ENCODE measurements at places on chromosomes 2 and 18.

- DNase-seq, result no peak
Measured at GRCh38 chr18:10791169-10791831, 265.5 kb downstream of the NAPG start.

DNA sequence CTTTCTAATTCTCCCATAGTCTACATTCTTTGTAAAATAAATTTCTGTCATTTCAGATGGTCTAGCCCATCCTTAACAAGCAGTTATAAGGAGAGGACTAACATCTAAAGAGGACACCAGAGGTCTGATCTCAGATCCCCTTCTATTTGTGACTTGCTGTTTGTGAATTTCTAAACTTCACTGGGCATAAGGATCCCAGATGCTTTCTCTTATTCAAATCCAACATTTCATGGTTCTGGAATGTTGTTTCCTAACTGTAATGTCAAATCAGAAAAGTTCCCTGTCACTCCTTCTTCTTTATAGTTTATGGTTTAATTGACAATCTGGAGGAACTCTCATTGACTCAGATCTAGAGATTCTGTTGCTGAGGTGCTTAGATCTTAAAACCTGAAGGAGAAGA lies 430.2 kb downstream of the MEIS1 start:
- DNase-seq, result no peak

- DNase-seq, result no peak
Measured at GRCh38 chr2:147614979-147615470, 229.8 kb upstream of the ACVR2A start.

GRCh38 chr2:237669628-237670392 lies 42.4 kb downstream of the LRRFIP1 start:
- DNase-seq, result peak; percentile 69

DNA sequence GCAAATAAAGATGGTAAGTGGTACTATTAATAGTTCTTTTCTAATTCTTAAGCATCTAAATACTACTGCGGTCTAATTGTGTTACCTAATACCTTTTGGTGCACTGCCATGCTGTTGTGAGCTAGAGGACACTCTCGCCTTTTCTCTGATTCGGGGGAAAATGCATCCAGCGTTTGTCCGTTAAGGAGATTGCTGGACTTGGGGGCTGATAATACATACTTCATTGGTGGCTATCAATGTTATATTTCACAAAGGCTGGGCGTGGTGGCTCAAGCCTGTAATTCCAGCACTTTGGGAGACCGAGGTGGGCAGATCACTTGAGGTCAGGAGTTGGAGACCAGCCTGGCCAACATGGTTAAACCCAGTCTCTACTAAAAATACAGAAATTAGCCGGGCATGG lies 141.7 kb upstream of the TWIST2 start:
- DNase-seq, result no peak

DNA sequence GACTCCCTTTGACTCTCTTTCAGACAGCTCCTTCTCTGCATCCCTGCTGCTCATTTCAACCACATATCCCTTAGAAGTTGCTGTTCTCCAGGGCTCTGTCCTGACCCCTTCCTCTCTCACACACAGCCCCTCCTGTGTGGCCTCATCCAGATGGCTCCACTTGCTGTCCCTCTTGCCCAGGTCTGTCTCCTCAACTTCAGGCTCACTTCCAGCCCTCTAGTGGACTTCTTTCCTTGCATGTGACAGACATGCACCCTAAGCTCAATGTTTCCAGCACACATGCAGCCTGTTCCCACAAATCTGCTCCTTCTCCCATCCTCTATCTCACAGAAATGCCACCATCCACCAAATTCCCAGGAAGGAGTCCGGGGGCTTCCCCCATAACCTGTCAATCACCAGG lies 9.0 kb upstream of the MRPL19 start:
- DNase-seq, result no peak

DNA sequence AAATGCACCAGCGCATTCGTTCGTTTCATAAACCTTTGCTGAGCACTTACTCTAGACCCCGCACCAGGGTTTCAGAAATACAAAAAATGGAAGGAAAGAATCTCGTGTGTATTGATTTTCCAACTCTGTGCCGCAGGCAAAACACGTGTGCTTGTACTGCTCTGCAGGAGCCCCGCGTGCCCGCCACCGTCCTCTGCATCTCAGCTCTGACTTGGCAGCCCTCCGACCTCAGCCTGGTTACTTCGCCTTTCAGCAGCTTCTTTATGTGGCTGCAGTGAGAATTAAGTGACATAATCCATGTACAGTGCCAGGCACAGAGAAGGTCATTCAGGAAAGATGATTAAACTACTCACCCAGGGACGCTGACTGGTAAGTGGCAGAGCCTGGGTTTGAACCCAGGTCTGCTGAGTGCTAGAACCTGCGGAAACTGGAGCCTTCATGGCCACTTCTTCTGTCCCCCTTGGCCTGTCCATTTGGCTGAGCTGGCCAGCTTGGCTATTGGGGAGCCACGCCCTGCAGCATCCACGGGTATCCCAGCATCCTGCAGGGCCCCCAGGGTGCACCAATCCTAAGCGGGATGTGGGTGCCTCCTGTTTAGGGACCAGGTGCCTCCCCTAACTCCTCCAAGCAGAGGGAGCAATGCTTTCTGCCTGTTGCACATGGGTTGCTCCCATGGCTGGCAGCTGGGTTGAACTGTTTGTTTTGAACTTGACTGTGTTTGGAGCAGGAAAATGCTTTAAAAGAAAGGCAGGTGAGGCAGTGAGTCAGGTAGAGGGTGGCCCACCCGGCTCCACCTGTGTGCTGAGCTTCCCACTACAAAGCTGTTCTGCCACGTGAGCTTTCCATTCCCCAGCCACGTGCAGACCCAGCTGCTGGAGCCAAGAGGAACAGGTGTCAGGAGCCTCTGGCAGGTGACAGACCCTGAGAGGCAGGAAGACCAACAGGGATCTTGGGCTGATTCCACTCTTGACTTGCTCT lies 34.3 kb downstream of the INHBB start:
- no peak for DNase-seq

DNA sequence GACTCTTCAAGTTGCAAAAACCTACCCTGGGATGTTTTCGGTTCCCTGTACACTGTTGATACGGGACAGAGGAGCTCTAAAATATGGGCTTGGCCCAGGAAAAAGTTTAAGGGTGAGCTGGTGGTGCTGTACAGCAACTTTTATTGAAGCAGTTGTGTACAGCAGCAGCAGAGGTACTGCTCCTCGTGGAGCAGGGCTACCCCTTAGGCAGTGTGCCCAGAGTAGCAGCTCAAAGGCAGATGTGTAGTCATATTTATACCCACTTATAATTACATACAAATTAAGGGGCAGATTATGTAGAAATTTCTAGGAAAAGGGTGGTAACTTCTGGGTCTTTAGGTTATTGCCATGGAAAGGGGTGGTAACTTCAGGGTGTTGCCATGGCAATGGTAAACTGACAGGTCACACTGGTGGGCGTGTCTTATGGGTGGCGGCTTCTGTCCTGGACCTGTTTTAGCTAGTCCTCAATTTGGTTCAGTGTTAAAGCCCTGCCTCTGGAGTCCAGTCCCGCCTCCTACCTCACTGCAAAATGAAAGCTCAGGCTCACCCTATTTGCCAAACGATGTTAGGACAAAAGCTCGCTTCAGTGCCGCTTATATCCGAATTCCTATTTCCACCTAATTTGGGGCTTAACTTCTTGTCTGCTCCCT lies 203.2 kb downstream of the ETAA1 start:
- no peak for DNase-seq

DNA sequence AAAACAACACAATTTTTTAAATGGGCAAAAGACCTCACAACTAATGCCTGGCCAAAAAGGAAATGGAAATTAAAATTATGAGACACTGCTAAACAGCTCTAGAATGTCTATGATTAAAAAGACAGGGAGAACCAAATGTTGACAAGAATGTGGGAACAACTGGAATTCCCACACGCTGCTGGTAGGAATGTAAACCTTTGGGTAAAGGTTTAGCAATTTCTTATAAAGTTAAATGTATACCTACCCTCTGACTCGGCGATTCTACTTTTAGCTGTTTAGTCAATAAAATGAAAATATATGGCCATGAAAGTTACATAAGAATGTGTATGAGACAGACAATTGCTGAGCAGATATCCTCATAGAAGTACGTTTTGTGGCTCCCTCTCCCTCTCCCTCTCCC lies 60.9 kb downstream of the ATF2 start:
- DNase-seq, result no peak

GRCh38 chr2:146939991-146940685 lies 904.7 kb upstream of the ACVR2A start:
- DNase-seq, result no peak

DNA sequence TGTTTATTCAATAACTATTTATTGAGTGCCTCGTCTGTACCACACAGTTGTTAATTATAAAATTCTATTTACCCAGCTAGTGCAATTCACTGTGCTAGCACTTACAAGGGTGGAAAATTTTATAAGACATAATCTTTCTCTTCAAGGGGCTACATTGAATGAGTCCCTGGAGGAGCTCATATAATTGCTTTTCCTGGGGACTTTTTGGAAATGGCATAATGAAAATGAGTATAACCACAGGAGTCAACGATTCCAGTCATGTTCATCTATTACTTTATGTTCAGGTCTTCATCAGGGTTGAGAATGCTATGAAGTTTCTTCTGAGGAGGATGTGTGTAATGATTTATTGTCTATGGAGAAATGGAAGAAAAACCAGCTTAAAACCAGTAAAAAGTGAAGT lies 52.9 kb upstream of the TMEM200C start:
- no peak for DNase-seq

- no peak for DNase-seq
Measured at GRCh38 chr2:163644238-163644637, 91.6 kb downstream of the FIGN start.

DNA sequence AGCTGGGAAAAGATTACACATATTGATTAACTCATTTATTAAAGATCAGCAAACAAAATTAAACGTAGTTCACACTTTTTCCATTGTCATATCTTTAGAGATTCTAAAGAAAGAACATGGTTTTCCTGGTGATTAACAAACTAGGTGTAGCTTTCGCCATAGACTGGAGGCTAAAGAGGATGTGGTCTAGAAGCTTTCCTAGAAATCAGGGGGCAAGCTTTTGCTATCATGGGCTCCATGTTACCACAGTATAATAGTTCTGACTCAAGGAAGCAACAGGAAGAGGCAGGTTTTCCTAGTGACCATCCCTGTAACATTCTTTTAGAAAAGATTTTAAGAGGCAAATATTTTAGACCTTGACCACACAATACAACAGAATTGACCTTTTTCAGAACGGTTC lies 232.7 kb downstream of the METTL4 start:
- no peak for DNase-seq

GRCh38 chr18:68263481-68263880 lies 451.4 kb downstream of the TMX3 start:
- no peak for DNase-seq

DNA sequence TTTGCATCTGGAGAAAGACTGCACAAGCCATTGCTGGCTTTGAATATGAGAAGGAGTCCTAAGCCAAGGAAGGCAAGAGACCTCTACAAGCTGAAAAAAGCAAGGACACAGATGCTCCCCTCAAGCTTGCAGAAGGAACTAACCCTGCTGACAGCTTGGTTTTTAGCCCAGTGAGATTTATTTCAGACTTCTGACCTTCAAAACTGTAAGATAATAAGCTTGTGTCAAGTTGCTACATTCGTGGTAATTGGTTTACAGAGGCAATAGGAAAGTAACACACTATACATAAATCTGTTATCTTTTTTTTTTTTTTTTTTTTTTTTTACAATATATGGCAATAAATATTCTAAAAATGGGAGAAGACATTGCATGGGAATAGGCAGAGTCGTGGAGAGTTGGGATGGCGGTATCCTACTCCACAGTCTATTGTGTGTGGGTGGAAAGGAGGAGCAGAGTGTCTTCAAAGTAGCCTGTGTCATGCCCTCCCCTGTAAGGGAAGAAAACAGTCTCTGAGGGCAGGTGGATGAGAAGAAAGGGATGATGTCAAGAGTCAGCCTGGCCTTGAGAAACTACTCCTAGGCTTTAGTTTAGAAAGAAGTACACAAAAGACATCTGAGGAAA lies 196.9 kb downstream of the THSD7B start:
- DNase-seq, result no peak

DNA sequence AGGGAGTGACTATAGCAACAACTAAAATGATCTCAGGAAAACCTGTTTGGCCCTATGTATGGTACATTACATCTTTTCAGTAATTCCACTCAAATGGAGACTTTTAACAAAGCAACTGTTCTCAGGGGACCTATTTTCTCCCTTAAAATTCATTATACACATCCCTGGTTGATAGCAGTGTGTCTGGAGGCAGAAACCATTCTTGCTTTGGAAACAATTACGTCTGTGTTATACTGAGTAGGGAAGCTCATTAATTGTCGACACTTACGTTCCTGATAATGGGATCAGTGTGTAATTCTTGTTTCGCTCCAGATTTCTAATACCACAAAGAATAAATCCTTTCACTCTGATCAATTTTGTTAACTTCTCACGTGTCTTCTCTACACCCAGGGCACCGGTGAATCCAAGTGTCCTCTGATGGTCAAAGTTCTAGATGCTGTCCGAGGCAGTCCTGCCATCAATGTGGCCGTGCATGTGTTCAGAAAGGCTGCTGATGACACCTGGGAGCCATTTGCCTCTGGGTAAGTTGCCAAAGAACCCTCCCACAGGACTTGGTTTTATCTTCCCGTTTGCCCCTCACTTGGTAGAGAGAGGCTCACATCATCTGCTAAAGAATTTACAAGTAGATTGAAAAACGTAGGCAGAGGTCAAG lies 955 bp downstream of the TTR start:
- no peak for DNase-seq

DNA sequence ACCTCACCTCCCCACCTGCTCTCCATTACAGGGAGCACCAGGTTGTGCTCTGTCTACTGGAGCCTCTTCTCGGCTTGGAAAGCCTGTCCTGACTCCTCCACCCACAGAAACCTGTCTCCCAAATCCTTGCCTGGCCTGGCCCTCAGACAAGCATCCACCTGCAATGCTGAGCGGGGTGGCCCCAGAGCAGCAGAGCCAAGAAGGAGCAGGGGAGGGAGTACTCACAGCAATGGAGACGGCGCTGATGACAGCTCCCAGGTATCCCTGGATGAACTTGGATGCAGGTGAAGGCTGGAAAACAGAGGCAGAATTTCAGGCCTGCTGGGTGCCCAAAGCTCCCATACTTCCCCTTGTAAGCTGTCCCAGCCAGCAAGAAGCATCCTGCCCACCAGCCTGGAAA lies 72.8 kb downstream of the SFXN5 start:
- peak; percentile 5 for DNase-seq

- no peak for DNase-seq
Measured at GRCh38 chr2:86672027-86672545, 48.0 kb upstream of the RMND5A start.

GRCh38 chr18:59987102-59987501 lies 87.3 kb downstream of the PMAIP1 start:
- no peak for DNase-seq

- DNase-seq, result no peak
Measured at GRCh38 chr2:182890773-182891378, 24.4 kb upstream of the FRZB start.

GRCh38 chr18:12430137-12430990 lies 22.6 kb downstream of the PRELID3A start:
- DNase-seq, result no peak

DNA sequence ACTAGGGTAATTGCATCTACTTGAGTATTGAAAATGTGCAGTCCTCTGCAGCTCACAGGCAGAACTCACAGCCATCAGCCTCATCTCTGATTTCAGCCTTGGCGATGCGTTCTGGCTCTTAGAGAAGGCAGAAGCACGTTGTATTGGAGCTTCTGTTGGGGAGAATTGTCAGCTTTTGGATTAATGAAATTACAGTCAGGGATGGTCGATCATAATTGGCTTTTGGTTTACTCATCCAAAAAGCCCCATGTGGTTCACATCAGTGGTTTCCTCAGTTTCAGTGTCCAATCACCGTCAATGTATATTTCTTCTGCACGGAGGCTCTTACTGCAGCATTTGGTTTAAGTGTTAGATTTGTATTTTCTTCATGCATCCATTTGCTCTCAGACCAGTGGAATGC lies 218.5 kb upstream of the SOX11 start:
- DNase-seq, result no peak

- no peak for DNase-seq
Measured at GRCh38 chr2:37892436-37893114, 32.5 kb upstream of the RMDN2 start.
